ENCODE measurements at places on chromosomes 1 and 21.

GRCh38 chr1:245336149-245336983 lies 181.6 kb downstream of the KIF26B start:
- DNase-seq: no peak

GRCh38 chr1:46617108-46617800 lies 643 bp upstream of the MOB3C start:
- DNase-seq: no peak

GRCh38 chr21:37866027-37866426 lies 50.2 kb downstream of the KCNJ6 start:
- no peak for DNase-seq

GRCh38 chr1:92961131-92961895 lies at the start of gene DIPK1A:
TSS of gene DIPK1A (minus strand) at chr1:92961462. CDS start at chr1:92961429, 33 bp downstream.
- DNase-seq: peak; percentile 85

DNA sequence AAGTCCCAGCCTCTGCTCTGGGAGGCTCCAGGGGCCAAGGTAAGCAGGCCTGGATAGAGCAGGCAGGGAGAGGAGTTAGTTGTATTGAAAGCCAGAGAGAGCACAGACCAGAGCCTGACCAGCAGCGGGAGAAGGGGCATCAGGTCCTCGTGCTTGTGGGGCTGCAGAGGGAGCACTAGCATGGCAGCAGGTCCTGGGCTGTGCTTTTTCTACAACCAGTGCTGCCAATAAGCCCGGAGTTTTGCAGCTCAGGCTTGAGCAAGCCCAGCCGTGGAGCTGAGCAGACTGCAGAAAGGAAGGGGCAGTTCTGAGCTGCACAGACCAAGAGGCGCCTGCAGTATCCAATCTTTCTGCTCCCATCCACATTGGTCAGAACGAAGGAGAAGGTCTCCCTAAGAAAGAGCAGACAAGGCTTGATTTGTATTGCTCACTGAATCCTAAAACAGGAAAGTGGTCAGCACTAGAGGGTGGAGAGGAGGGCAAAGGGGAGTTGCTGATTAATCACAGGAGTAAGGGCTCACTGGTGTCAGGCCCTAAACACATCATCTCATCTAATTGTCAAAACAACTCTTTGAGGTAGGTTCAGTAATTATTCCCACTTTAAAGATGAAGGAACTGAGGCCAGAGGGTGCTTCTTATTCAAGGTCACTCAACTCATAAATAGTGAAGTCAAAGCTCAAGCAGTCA lies 2.7 kb downstream of the DENND2D start:
- DNase-seq: no peak

DNA sequence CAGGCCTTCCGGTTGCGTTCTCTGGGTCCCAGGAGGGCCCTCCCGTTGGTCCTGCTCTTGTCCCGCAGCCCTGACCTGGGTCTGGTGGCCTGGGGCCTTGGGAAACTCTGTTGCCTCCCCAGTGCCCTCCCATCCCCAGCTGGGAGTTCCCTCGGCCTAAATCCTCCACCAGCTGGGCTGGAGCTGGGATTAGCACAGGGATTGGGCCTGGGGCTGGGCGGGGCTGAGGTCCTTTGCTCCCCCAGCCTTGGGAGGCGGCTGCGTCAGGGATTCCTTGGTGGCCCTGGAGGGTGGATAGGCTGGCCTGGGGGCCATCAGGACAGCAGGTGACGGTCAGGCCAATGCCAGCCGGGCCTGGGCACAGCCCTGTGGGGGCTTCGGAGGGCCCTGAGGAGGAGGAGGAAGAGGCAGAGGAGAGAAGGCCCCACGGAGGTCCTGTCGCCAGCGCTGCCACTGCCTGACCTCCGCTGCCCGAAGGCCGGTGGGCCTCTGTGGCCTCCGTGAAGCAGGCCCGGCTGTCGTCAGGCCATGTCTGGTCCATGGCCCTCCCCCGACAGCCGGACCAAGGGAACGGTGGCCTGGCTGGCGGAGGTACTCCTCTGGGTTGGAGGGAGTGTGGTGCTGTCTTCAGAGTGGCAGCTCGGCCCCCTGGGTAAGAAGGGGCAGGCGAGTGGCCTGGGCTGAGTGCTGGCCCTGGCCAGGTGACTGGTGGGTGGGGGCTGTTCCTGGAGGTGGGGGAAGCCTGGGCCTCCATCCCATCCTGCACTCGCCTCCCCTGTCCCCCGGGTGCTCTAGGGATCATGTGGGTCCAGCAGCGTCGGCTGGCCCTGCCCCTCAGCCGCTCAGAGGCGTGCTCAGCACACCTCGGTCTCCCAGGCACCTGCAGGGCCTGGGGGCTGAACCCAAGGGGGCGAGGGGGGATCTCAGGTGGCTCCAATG lies at the start of gene PLCH2:
PLCH2 (plus strand) TSS at position 229 of the 939 bp plus-strand sequence; CDS start at position 529, 300 bp downstream.
- no peak for DNase-seq

DNA sequence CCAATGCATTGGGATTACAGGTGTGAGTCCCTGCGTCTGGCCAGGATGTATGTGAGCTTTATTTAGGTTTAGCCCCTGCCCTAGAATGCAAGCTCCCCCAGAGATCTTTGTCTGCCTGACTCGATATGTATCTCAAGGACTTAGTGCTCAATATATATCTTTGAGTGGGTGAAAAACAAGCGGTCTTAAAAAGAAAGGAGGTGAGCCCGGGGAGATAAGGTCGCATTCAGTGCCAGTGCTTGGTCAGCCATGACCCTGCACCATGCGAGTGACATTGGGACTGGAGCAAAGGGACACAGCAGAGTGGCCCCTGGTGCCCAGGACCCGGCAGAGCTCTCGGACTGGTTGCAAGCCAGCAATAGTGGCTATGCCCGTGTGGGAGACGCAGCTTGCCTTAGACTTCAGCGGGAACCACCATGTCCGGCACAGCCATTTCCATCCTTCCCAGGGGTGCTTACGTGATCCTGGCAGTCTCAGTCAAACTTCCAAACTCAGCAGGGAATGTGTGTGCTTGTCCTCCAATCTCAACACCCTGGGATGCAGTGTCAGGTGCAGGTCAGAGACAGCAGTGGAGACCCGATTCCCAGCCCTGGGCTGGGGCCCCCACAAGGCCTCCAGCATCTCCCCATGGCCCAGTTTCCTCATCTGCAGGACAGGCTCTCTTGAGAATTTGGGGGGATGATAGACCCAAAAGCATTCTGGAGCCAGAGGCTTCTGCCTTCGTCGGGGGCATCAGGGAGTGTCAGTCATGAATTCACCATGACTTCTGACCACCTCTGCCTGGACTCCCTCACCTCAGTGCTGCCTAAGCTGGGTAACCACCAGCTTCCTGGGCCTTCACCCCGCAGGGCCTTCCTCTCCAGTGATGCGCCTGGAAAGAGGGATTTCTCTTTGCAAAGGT lies 1.8 kb downstream of the MX2 start:
- no peak for DNase-seq

- no peak for DNase-seq
These were observed 182.1 kb upstream of the DMRTA2 start for GRCh38 chr1:50605186-50605875.

- DNase-seq: no peak
These were observed 42.4 kb downstream of the FBXO2 start for GRCh38 chr1:11611638-11612327.

DNA sequence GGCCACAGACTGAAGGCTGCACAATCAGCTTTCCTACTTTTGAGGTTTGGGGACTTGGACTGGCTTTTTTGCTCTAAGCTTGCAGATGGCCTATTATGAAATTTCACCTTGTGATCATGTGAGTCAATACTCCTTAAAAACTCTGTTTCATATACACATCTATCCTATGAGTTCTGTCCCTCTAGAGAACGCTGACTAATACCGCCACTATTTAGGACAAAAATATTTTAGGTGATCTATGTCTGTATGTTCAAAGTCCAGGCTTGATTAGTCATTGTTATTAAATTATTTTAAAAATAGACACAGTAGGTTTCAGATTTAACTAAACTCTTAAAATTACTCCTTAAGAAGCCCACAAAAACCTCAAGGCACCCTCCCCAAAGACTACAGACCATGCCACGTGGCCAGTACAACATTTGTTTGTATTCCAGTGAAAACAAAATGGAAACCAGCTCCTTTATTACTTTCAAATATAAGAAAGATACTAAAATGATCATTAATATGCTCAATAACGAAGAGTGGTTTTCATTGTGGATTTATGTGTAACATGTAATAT lies 63.1 kb downstream of the TMPRSS15 start:
- no peak for DNase-seq

DNA sequence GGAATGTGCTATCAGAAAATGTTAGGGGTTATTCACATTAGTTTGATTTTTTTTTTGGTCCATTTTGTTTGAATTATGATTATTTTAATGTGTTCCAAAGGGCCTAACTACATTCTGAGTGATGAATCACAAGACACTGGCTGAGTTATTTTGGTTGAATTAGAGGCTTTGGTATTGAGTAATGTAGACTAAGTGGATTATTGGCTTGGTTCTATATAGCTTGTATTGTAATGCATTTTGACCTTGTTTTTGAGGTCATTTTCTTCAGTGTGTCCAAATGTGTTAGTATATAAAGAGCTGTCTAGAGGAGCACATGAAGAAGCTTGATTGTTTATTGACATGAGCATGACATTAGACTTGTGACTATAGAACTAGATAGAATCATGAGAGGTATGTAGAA lies 3.4 kb downstream of the ZNF326 start:
- no peak for DNase-seq

DNA sequence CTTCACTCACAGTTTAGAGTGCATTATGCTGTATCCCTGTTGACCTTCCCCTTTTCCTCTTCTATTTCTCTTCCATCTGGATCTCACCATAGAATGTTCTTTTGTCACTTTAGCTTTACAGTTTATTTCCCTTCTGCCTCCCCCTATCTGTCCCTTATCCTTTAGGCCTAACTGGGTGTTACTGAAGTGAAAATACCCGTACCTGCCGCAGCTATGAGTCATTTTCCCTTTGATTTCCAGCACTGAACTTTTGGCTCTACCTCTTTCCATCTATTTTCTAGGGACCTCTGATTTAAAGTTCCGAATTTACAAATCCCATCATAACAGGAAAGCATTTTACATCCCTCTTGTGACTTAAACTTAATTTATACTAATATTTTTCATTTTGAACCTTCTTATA lies 19.7 kb downstream of the ITSN1 start:
- no peak for DNase-seq

GRCh38 chr1:201264554-201264953 lies 18.8 kb upstream of the PKP1 start:
- no peak for DNase-seq

- no peak for DNase-seq
These were observed 41.8 kb downstream of the LYPLAL1 start for GRCh38 chr1:219215477-219215876.

GRCh38 chr1:153832293-153832692 lies 57.1 kb downstream of the SLC27A3 start:
- no peak for DNase-seq

DNA sequence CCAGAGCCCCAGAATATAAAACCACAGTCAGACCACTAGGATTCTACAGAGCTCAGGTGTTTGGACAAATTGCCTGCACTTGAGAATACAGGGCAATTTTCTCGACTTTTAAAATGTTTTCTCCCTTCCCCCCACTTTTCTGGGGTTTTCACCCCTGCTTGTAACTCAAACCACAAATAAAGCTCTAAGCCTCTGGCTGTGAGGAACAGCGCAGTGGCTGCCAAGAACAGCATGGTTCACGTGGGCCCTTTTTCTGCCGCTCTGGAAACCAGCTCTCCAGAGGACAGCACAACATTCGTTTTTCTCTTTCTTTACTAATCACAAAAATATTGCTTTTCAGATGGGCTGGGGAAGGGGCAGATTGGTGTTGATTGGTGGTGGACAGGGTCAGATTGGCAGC lies 102.2 kb upstream of the JUN start:
- no peak for DNase-seq

- no peak for DNase-seq
These were observed 25.7 kb downstream of the TTC3 start for GRCh38 chr21:37098751-37099150.

- DNase-seq: no peak
These were observed 119.7 kb upstream of the LMO4 start for GRCh38 chr1:87208931-87209330.

DNA sequence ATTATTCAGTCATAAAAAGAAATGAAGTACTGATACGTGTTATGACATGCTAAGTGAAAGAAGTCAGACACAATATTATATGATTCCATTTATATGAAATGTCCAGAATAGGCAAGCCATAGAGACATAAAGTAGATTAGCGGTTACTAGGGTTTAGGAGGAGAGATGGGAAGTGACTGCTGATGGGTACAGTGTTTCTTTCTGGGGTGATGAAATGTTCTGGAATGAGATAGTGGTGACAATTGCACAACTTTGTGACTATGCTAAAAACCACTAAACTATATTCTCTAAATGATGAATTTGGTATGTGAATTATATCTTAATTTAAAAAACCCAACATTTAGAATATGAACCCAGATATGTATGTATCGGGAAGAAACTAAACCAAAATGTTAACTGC lies 27.6 kb downstream of the IPP start:
- no peak for DNase-seq

DNA sequence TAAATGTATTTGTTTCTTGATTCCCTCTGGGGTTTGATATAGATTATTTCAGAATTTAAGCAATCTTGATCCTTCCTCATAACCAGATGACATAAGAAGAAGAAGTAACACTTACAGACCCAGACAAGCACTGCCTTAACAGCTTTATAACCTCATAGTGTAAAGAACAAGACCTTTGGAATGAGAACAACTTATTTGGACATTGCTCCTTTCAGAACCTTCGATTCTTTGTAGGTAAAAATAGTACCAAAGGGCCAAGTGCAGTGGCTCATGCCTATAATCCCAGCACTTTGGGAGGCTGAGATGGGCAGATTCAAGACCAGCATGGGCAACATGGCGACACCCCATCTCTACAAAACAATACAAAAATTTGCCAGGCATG lies 15.0 kb downstream of the TM2D1 start:
- DNase-seq: no peak

- DNase-seq: no peak
These were observed 77.0 kb downstream of the CTH start for GRCh38 chr1:70487910-70488665.

GRCh38 chr1:153277852-153278251 lies 18.4 kb downstream of the LORICRIN start:
- no peak for DNase-seq

DNA sequence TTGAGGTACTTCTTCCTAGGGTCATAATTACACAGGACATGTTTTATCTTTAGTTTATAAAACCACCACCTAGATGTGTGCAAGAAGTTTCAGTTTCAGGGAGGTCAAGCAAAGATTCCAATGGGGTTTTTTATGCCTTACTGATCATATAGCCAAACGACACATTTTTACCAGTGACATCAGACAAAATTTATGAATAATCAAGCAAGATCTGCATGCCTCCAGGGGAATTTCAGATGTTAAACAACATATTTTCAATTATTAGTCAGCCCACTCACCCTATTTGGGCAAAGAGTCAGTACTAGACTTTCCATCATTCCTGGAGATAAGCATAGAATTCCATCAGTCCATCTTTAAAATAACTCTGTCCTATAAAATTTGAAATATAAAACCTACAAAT lies 867.4 kb downstream of the KCNT2 start:
- no peak for DNase-seq

- DNase-seq: no peak
These were observed 41.7 kb downstream of the ILDR2 start for GRCh38 chr1:166933633-166934032.
